NCI-H2081 treated with DMSO at 0.1 percent for 48 hours (cell line): ENCODE measurements at places on chromosomes 3 and 15.

- DNase-seq = no peak
Observed at GRCh38 chr15:26453914-26454313, 319.0 kb downstream of the GABRB3 start.

GRCh38 chr15:26702381-26702780 is 70.5 kb downstream of the GABRB3 start:
- DNase-seq = no peak

GRCh38 chr3:57877116-57877515 is 121.0 kb downstream of the SLMAP start:
- DNase-seq = no peak

GRCh38 chr3:150419076-150419868 is 11.2 kb downstream of the TSC22D2 start:
- DNase-seq = no peak

DNA sequence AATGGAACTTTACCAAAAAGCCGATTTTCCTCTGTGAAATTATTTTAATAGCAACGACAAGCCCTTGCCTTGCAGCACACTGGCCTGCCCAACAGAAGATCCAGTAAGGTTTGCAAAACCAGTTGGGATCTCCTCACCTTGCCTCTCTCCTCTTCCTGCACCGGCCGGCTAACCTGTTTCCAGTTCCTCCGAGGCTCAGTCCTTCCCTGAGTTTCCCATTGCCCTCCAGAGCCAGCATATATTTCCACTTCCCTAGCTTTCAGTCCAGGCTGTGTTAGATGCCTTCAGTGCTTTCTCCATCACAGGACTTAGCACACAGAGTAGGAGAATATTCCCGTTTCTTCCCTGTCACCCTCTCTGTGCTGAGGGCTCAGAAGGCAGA is 60.3 kb downstream of the NOX5 start:
- no peak for DNase-seq

GRCh38 chr15:99409560-99409959 is 156.2 kb upstream of the MEF2A start:
- DNase-seq = no peak

- DNase-seq = no peak
Observed at GRCh38 chr15:80214910-80215309, 37.1 kb downstream of the CTXND1 start.

DNA sequence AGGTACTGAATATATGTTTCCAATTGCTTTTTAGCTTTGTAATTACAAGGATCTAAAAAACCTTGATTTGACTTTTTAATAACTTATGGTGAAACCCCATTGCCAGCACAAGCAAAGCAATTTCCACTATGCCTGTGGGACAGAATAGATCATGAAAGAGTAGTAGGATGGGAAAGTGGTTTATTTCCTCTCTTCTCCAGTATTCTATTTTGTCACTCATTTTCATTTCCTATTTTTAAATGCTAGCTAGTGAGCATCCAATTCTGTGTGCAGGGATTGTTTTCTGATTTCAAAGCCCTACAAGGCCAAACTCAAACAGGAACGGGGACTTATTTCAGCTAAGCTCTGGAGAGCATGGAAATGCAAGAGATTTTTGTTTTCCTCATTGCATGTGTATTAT is 132.0 kb upstream of the TGFBR2 start:
- no peak for DNase-seq

- DNase-seq = peak; percentile 69
Observed at GRCh38 chr3:62051506-62051905, 321.8 kb downstream of the FEZF2 start.

GRCh38 chr3:87793337-87793877 is 265.4 kb downstream of the CGGBP1 start:
- no peak for DNase-seq

- no peak for DNase-seq
Observed at GRCh38 chr15:69034352-69034751, 19.9 kb downstream of the NOX5 start.

GRCh38 chr15:76903251-76903681 is 1.9 kb downstream of the SCAPER start:
- DNase-seq = no peak

DNA sequence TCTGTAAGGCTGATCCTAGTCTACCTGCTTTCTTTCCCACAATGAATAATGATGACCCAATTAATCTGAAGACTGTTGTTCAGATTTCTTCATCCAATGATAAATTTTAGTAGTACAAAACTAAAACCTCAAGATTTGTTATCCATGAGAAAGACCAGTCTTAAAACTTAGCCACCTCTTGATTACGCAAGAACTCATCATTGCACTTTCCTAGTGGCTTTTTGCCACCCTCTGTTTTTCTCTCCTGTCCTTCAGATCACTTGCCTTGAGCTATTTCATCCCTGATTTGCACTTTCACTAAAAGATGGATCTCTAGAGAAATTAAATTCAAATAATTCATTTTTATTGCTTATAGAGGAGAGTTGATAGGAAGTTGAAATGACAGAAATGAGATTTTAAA is 142.7 kb upstream of the RBMS3 start:
- no peak for DNase-seq

- no peak for DNase-seq
Observed at GRCh38 chr3:69675786-69676530, 63.3 kb upstream of the MITF start.

- DNase-seq = no peak
Observed at GRCh38 chr3:61903931-61904657, 342.7 kb downstream of the PTPRG start.

DNA sequence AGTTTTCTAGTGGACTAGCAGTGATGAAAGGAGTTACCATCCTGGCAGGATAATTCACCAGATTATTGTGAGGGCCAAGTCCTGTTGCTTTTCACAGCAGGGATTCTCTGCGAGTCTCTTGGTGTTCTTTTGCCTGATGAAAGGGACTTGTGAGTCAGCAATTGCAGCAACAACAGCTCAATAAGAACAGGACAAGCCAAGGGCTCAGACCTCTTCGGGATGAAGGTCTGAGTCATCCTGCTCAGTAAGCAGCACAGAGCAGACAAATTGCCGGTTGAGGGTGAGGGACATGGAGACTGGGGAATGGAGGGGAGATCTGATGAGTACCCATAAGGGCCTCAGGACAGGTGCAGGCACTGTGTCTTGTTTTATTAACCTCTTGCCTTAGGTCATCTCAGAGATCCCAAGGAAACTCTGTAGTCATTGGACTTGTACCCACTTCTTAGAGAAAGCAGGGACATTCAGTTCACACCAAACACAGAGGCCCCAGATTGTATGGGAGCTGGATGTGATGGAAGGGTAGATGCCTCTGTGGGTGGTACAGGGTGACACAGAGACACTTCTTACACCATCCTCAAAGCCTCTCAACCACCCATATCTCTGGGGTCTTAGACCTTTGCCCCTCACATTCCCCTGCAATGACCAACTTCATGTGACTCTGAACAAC is 173.8 kb upstream of the TLE3 start:
- no peak for DNase-seq

- DNase-seq = no peak
Observed at GRCh38 chr15:90585863-90586262, 56.1 kb downstream of the CRTC3 start.

DNA sequence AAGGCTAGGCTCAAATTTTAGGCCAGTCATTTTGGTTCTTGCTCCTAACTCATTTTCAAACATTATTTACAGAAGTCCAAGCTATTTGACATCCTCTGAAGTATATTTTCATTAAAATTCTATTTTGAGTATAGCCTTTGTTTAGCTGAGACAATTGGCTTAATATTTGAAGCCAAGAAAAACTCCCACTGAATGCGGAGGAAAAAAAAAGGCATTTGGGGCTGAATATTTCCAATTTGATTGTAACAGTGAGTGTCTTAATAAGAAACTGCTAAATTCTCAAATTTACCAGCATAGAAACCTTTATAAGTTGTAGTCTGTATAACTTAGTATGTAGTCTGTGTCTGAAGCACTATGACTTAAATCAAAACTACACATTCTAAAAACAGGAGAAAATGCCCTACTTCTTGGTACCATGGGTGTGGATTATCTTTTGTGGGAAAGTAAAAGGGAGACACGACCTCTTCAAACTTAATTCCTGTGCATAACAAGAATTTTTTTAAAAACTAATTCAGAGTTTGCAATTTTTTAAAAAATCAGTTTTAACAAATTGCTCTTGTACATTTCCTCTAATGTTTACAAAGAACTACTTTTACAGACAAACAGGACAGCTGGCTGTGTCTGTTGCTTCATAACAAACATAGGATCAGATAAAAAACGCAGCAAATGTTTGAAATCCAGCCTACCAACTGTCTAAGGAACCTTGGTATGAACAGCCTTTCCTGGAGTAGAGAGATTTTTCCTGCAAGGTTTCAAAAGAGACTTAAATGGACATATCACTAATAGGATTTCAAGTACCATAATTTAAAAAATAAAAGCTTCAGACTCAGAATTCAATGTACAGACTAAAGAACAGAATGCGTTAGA is 52.7 kb upstream of the LMOD3 start:
- DNase-seq = no peak

DNA sequence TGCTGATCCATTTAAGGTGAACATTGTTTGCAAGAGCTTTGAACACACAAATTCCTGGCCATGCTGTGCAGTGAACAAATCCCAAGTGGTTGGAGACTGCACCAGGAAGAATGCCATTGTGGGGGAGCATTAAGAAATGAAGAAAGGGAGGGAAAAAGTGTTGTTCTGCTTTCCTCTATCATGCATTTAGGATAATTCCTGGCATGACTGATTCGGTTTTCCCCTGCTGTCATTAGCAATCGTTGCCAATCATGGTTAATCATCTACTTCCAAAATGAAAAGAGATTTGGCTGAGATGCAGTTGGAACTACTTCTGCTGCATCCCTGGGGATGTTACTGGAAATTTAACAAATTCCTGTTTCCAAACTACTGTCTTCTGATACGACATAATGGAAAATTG is 73.7 kb upstream of the ZPLD1 start:
- DNase-seq = no peak

GRCh38 chr3:4474683-4475490 is 7.8 kb upstream of the SUMF1 start:
- no peak for DNase-seq

- DNase-seq = no peak
Observed at GRCh38 chr3:49470714-49471420, 800 bp downstream of the DAG1 start.

DNA sequence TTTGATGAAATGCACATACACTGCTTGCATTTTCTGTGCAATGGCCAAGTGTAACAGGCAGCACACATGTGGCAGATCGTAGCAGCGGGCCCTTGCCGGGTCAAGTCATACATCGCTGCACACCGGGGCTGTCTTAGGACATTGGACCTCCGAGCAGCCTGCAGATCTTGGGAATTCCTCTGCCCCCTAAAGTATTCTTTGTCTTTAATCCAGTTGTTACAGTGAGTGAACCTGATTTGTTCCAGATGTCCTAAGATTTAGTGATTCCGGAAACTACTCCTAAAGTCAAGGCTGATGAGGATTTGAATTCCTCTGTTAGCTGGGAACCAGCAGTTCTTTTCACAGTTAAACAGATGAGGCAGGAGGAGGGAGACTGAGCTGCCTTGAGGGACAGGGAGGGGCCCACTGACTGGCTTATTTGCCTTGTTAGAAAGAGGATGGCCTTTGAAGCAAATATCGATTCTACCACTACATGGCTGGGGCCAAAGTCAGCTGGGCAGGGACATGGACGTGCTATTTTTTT is 190.7 kb upstream of the CTDSPL start:
- no peak for DNase-seq

- no peak for DNase-seq
Observed at GRCh38 chr3:29331456-29332194, 50.8 kb downstream of the RBMS3 start.

DNA sequence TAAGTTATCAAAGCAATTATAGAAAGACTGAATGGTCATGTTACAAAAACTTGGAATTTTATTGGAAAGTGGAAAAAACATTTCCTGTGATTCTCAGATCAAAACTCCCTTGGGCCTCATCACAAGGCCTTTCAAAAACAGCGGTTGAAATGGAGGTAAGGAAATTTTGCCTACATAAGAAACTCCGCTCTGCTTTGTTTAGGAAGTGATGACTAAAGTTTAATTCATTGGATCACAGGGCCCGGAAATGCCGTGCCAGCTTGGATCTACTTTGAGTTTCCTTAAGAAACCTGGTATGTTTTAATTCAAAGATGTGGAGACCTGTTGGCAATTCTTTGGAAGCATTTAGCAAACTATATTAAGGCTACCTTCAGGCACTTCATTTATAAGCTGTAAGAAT is 143.9 kb upstream of the MME start:
- no peak for DNase-seq

GRCh38 chr3:151538456-151539393 is 77.9 kb upstream of the IGSF10 start:
- DNase-seq = no peak
